ENCODE measurements at places on chromosomes 7 and 10.

DNA sequence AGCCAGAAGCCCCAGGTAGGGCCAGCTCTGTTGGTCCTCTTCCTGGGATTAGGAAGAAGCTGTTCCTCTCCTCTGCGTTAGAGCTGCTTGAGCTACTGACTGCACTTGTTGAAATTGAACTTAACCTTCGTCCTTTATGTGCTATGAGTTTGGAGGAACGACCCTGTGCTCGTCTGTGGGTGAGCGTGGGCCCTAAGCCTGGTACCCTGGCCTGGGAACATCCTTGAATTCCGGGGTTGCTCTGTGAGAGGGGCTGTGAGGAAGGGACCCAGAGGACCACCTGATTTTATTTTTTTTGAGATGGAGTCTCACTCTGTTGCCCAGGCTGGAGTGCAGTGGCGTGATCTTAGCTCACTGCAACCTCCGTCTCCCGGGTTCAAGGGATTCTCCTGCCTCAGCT lies 447.2 kb upstream of the FOXK1 start:
- DNase-seq, result no peak

GRCh38 chr7:105713488-105714465 lies 132.5 kb upstream of the EFCAB10 start:
- no peak for DNase-seq

- DNase-seq, result no peak
These were observed 1.1 kb downstream of the CAMK2G start for GRCh38 chr10:73873142-73873837.

- no peak for DNase-seq
These were observed 4.0 kb downstream of the WIPF3 start for GRCh38 chr7:29810297-29810696.

GRCh38 chr7:130683026-130683425 lies 3.3 kb downstream of the TSGA13 start:
- no peak for DNase-seq

GRCh38 chr7:27367179-27367932 lies 124.8 kb downstream of the EVX1 start:
- DNase-seq, result no peak

- no peak for DNase-seq
These were observed 421.7 kb upstream of the NUPR2 start for GRCh38 chr7:56537952-56538351.

- DNase-seq, result no peak
These were observed 6.8 kb downstream of the GIGYF1 start for GRCh38 chr7:100687261-100687660.

DNA sequence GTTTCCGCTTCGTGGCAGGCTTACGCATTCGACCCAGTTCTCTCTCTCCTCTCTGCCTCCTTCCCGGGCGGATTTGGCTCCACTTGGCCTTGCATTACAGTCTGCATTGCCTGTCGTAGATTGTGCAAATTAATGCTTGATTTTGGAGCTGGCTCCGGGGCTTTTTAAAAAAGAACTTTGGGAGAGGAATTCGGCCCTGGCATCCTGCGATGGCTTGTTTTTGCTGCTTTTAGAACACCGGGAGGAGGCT lies 767 bp downstream of the EIF4EBP2 start:
- no peak for DNase-seq

- DNase-seq, result no peak
These were observed 100.1 kb downstream of the ZRANB1 start for GRCh38 chr10:125041856-125042506.

- DNase-seq, result no peak
These were observed 7.5 kb downstream of the MRPL32 start for GRCh38 chr7:42939457-42940240.

- DNase-seq, result no peak
These were observed 309.1 kb downstream of the MDFIC start for GRCh38 chr7:115230882-115231571.

DNA sequence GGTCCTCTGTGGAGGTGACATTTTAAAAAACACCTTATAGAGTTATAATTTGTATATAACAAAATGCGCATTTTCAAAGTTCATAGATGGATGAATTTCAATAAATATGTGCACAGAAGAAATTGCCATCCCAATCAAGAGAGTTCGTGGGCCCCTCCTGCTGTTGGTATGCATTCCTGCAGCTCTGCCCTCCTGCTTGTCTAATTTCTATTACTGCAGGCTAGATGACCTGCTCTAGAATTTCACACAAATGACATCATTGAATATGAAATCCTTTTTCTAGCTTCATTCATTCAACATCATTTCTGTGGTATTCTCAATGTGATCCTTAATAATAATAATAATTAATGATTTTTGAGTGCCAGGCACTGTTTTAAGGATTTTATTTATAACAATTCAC lies 348.2 kb downstream of the SDK1 start:
- DNase-seq, result no peak

GRCh38 chr7:2203766-2204300 lies 28.9 kb downstream of the MAD1L1 start:
- no peak for DNase-seq

DNA sequence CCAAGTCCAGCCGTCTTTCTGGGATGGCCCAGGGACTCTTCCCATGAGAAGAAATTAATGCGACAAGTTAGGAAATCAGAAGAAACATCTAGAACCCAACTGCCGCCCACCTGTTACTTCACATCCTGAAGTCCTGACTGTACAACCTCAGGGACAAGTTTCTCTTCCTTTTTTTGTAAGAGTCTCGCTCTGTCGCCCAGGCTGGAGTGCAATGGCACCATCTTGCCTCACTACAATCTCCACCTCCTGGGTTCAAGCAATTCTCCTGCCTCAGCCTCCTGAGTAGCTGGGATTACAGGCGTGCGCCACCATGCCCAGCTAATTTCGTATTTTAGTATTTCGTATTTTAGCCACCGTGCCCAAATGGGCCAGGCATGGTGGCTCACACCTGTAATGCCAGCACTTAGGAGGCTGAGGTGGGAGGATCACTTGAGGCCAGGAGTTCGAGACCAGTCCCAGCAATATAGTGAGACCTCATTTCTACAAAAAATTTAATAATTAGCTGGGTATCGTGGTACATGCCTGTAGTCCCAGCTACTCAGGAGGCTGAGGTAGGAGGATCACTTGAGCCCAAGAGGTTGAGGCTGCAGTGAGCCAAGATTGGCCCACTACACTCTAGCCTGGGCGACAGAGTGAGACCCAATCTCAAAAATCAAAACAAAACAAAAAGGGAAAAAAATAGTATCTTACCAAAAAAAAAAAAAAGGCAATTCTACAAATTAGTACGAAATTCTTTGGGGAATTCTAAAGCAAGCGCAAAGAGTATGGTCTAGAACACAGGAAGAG lies 20.8 kb downstream of the LAT2 start:
- no peak for DNase-seq

DNA sequence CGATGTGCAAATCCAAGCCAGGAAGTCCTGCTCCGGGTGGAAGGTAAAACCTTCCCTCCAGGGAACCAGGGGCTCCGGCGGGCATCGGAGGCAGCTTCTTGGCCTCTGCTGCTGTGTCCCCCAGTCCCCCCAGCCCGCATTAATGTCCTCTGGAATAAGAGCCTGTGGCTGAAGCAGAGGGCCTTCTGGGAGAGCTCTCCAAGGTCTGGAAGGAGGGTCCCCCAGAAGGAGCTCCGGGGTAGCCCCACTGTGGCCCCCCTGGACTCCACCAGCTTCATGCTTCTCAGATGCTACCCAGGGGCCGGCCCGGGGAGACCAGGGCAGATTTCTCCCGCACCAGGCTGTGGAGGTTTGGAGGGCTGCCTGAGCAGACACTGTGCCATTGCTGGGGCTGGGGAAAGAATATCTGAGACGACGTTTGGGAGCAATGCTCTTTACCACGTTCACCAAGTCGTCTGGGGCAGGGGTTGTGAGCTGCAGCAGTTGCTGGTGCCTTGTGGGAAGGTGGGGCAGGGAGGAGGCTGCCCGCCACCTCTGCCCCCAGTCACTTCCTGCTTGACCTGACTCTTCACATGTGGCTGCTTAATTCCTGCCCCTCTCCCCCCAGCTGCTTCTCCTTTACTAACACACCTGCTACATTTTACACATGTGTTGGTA lies 8.3 kb downstream of the ZNF853 start:
- DNase-seq, result no peak

GRCh38 chr7:29113384-29114102 lies 32.8 kb downstream of the CPVL start:
- DNase-seq, result no peak

- DNase-seq, result no peak
These were observed 275.9 kb downstream of the SKAP2 start for GRCh38 chr7:26588511-26588910.

DNA sequence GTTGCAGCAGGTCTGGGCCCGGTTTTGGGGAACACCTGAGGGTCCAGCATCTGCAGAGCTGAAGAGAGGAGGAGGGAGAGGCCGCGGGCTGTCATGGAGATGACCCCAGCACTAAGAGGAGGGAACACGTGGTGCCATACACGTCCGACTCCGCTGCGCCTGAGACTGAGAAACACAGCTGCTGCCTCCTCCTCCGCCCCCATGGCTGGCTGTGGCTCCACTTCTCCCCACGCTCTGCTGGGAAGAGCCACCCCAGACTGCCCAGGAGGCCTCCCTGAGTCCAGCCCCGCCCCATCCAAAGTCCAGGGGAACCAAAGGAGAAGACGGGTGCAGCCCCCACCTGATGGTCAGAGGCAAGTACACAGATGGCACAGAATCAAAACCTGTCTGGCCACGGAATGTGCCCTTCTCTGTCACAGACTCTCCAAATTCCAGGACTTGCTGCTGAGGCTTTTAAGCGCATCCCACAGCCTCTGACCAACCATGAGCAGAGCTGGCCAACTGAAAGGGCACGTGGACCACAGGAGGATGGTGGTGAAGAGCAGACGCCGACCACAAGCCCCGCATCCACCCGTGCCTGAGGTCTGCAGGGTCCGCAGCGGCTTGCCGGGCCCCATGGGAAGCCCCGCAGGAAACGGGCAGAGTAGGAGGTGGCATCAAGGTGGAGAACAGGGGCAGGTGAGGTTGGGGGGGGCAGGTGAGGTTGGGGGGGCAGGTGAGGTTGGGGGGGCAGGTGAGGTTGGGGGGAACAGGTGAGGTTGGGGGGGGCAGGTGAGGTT lies 24.0 kb downstream of the STK32C start:
- no peak for DNase-seq

DNA sequence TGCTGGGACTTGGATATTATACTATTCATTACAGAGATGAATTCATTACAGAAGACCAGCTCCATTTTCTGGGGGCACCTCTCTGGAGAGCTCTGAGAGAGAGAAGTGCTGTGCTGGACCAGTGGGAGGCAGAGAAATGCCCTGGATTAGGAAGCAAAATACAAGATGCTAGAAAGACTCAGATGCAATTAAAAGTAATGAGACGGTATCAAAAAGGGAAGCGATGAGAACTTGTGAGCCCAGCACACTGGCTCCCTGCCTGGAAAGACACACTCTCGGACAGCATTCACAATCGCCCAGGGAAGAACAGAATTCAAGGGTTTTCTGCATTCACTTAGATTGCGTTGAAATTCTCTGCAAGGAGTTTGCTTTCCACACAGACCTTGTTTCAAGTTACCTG lies 3.5 kb upstream of the FRAT2 start:
- no peak for DNase-seq

GRCh38 chr7:157358041-157358752 lies 21.4 kb downstream of the DNAJB6 start:
- DNase-seq, result no peak

DNA sequence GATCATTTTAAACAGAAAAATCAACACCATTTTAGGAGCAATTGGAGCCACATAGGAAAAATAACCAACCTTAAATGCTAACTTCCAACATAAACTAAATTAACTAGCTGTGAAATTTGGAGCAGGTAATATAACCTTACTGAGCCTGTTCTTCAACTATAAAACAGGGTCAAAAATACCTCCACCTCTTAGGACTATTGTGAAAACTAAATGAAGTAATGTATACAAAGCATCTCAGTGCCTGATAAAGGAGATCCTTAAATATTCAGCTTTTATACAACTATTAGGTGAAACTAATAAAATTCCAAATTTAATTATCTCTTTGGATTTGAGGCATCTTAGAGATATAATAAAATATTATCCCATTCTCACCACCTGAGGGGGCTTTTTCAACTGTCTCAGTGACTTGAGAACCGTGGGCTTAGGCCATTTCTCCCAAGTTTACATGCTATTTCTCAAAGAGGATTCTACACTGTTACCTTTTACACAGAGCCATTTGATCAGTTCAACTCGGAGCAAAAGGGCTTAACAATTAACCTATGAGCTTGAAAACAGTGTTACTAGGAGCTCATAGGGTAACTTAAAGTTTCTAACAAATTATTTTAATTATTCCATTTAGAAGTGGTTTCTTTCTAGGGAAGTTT lies 165.0 kb upstream of the ASAH2 start:
- DNase-seq, result no peak

DNA sequence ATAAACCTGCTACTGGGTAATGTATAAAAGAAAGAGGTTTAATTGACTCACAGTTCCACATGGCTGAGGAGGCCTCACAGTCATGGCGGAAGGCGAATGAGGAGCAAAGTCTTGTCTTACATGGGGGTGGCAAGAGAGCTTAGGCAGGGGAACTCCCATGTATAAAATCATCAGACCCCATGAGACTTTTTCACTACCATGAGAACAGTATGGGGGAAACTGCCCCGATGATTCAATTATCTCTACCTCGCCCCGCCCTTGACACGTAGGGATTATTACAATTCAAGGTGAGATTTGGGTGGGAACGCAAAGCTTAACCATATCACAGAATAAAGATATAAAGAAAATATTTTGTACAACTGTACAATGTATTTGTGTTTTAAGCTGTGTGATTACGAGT lies 39.4 kb upstream of the PLCE1 start:
- DNase-seq, result no peak
